Fibroblast of pulmonary artery (primary cell): ENCODE measurements at places on chromosomes 4 and X.

DNA sequence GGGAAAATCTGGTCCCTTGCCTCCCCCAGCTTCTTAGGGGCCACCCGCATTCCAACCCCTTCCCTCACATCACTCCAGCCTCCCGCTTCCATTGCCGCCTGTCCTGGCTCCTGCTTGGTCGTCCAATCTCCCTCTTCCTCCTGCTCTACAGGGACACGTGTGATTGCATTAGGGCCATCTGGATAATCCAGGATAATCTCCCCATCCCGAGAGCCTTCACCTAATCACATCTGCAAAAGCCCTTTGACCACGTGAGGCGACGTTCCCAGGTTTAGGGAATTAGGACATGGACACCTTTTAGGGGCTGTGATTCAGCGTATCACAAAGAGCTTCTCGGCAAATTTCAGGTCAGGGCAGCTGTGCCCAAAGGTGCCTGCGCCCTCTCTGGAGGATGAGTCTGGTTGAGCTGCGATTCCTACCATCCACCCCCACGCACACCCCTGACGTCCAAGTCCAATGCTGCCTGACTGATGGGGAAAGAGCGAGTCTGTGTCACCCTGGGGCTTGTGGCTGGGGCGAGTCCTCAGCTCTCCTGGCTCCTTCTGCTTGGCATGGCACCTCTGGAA is 104.6 kb downstream of the PSAPL1 start:
- DNase-seq: no peak

- no peak for DNase-seq
Measured at GRCh38 chr4:38280323-38280706, 320.1 kb downstream of the PTTG2 start.

- no peak for DNase-seq
Measured at GRCh38 chr4:1723131-1723801, 1.9 kb downstream of the TACC3 start.

DNA sequence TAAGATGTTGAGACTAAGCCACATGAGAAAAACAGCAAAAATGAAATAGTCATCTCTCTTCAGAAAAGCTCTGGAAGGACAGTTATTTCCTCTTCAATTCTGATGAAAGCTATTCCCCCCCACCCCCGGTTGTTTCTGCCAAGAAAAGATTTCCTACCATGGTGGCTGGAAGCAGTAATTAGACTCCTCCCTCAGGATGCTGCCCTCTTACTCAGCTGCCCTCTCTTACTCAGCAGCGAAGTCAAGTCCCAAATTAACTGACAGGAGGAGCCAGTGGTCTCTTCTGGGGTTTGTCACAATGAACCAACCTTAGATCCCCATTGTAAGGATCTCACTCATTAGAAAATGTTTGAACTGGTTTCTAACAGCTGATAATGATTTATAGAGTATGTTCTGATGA is 38.0 kb downstream of the GPM6B start:
- DNase-seq: peak; percentile 37

- DNase-seq: no peak
Measured at GRCh38 chr4:76233967-76234678, 17.4 kb upstream of the FAM47E start.

DNA sequence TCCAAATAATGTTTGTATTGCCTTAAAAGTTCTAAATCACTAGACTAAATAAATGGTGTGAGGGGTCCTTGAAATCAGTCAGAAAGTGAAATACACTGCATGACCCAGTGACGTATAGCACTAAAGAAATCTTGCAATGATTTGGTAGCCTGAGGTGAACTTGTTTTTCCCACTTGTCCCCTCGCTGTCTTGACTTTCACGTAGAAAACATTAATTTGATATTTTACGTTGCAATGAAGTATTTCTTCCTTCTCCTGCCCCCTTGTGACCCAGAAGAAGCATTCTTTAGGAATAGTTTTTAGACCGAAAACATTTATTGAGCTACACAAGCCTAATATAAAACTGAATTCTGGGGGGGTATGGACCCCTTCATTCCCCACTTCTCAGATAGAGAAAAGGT is 3.7 kb downstream of the KLB start:
- DNase-seq: peak; percentile 33

DNA sequence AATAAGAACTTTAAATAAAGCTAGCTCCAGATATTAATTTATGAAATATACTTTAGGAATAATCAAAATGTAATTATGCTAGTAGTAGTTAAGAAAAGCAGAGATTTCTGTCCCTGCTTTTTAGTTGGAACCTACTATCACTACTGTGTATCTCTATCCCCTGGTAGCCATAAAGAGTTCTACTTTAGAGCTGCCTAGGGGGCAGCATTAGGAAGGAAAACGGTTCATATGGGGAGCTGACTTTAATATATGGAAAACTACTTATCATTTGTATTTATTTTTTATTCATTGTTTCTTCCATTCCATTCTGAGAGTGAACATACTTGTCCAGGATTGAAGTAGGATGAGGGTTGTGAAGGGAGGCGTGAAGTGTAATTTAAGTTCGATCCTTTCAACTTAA is 40.9 kb downstream of the CPEB2 start:
- no peak for DNase-seq

DNA sequence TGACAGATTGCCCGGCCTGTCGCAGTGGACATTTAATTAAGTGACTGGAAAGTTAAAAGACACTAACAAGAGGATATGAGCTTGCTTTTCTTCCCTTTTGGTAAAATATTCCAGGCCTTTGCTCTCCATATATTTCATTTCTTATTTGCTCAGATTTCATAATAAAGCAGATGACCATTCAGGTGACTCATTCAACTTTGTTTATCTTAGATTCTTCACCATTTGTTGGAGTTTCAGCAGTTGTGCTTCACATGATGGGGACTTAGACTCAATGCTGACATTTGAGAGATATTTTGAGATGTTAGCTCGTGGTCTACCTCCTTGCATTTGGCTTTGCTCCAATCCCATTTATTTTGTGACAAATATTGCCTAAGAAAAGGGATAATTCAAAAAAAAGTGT is 312.2 kb downstream of the ARHGAP24 start:
- peak; percentile 88 for DNase-seq

DNA sequence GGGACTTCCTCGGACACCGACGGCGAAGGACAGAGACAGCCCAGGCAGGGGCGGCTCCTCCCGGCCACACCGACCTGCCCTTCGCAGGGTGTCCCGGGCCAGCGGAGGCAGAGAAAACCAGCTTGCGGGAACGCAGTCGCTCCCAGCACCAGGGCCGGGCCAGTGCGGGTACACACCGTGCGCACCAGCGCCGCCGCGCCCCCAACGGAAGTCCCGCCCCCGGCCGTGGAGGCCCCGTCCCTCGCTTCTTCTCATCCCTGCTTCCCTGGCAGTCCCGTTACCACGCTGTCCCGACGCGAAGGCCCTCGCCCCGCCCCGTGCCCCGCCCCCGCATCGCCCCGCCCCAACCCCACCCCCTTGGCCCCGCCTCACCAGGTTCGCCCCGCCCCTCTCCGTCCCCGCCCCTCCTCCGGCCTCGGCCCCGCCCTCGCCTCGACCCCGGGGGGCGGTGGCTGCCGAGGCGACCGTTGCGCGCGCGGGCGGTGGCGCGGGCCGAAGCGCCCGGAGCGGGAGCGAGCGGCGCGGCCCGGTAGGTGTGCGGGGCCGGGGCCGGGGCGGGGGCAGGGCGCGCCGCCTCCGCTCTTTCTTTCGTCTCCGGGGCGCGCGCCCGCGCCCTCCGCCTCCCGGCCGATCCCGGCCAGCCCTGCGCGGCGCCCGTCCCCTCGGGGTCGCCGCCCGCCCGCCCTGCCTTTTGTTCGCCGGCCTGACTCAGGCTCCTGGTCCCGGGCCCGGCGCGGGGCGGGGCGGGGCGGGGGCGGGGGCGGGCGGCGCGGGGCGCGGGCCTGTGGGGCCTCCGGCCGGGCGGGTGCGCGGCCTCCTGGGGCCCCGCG is at the start of gene RGS12:
TSS of gene RGS12 (plus strand) at position 451 of the 830 bp plus-strand sequence. CDS start 23,150 bp downstream, outside the sequence.
- peak; percentile 95 for DNase-seq

DNA sequence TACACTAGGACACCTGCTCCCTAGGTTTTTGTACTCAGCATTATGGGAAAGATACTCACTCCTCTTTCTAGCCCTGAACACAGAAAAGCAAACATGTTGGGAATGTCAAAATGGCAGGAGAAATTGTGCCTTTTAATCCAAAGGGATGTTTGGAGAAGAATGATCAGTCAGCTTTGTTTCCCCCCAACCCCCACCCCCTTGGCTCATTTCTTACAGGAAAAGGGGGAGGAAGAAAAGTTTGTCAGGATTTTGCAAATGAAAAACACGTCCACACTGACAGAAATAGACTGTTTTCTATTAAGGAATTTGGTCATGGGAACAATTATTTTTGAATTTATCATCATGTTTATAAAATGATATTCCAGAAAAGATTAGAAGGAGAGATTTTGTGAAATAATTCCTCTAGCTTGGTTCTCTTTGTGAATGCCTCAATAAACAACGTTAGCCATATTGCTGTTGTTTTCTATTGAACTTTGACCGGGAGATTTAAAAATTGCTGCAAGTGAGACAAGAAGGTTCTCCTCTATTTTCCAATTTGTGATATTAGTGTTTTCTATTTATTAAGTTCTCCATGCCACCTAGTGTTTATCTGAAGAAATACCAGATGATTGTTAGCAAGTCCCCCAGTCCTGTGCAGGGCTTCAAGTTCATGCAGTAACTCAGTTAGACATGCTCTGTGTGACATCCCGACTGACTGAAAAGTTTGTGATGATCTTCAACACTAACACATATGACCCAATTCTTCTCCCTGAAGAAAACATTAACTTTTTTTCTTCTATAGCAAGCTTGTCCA is 31.3 kb upstream of the TFDP3 start:
- peak; percentile 0 for DNase-seq

DNA sequence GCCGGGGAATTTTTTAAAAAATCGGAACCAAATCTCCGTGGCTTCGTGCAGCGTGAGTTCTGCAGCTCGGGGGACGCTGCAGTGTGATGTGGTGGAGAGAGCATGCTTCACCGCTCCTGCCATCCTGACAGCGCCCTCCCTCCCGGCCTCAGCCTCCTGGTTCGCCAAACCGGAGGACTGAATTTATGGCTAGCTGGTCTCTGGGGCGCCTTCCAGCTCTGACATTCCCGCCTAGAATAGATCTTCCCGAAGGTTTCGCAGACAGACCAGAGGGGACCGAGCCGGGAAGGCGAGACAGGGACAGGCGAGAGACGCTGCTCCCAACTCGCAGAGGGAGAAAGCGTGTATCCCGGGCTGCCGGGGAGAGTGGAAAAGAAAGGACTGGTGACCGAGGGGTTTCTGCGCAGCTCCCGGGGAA is 25.9 kb downstream of the HOPX start:
- DNase-seq: peak; percentile 23
